Mesothelial cell of epicardium (in vitro differentiated cells): ENCODE measurements at places on chromosomes 5 and 9. TPM values are rescaled to one million over a fixed set of nuclear protein-coding genes. Genes with fewer than 3 reads are reported as not detected.

GRCh38 chr9:82606492-82607382 lies 456.2 kb downstream of the RASEF start:
- H3K36me3 ChIP-seq = no peaks in the 10 kb centered on the region
- H3K4me1 ChIP-seq = peaks cover 35% of the 10 kb centered on the region
- H3K27ac ChIP-seq = no peak overlapping the region
- DNase-seq = peak; percentile 44
- H3K27me3 ChIP-seq = no peaks in the 10 kb centered on the region

SELENOP gene
- 84.5 to 95.8 TPM (median 86.9 TPM) in 3 replicates for total RNA-seq

- H3K27ac ChIP-seq = no peak overlapping the region
- H3K4me1 ChIP-seq = no peaks in the 10 kb centered on the region
- no peaks in the 10 kb centered on the region for H3K36me3 ChIP-seq
- H3K27me3 ChIP-seq = no peaks in the 10 kb centered on the region
- H3K4me3 ChIP-seq = no peak overlapping the region
- no peak for DNase-seq
Measured at GRCh38 chr9:9625248-9625647, 987.6 kb downstream of the PTPRD start.

DNA sequence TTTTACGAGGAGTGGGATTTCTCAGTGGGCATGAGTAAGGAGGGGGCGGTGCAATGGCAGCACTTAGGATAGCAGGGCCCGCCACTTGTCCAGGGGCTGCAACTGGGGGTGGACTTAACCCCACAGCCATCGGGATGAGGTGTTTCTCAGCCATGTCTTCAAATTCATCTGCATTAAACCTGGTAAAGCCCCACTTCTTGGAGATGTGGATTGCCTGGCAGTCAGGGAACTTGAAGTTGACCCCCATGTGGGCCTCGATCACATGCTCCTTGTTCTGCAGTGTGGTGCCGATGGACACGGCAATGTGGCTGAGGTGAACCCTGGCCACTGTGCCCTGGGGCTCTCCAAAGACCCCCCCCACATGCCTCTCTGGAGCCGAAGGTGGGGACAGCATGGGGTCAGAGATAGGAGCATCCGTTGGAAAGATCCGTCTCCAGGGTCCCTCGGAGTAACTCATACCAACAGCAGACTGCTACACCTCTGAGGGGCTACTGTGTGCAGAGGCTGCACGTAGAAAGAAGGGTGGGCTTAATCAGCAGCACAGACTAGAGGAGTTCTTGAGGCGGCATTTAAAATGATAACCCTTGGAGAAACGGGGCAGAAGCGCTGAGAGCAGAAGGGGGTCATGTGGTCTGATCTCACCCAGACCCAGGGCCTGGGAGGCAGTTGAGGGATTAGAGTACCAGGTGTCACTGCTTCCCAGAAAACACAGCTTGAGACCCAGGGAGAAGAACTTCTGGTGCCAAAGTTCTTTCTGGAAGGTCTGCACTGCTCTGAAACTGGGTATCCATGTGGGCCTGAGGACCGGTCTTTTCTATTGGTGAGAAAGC lies 141.4 kb downstream of the MTX3 start:
- peak; percentile 29 for DNase-seq
- H3K4me1 ChIP-seq = peaks cover 13% of the 10 kb centered on the region
- no peak overlapping the region for H3K27ac ChIP-seq
- peaks cover 34% of the 10 kb centered on the region for H3K27me3 ChIP-seq
- no peaks in the 10 kb centered on the region for H3K36me3 ChIP-seq
